Stimulated activated naive CD8-positive, alpha-beta T cell treated with anti-CD3 and anti-CD28 coated beads, Interleukin-15, amount 100 ng/mL, for 72 hours (primary cell): ENCODE measurements at places on chromosomes 1 and 21.

DNA sequence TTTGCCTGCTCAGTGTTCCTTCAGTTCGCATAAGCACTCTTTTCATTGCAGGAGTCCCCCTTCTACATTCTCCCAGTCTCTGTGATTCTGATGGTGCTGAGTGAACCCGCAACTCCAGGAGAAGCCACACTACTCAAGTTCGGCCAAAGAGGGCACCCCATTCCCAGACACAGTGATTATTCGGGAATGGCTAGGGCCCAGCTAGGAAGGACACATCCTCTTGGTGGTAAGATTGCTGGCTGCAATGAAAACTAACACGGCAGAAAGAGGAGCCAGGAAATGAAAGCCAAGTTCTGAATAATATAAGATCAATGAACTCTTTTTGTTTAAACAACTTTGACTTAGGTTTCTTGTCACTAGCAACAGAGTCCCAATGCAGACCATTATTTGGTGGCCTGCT lies 14.9 kb downstream of the CREG1 start:
- DNase-seq = no peak

- DNase-seq = no peak
These were observed 39.1 kb upstream of the CDC42BPA start for GRCh38 chr1:227357171-227357926.

GRCh38 chr1:205438213-205439158 lies 16.6 kb upstream of the LEMD1 start:
- no peak for DNase-seq

DNA sequence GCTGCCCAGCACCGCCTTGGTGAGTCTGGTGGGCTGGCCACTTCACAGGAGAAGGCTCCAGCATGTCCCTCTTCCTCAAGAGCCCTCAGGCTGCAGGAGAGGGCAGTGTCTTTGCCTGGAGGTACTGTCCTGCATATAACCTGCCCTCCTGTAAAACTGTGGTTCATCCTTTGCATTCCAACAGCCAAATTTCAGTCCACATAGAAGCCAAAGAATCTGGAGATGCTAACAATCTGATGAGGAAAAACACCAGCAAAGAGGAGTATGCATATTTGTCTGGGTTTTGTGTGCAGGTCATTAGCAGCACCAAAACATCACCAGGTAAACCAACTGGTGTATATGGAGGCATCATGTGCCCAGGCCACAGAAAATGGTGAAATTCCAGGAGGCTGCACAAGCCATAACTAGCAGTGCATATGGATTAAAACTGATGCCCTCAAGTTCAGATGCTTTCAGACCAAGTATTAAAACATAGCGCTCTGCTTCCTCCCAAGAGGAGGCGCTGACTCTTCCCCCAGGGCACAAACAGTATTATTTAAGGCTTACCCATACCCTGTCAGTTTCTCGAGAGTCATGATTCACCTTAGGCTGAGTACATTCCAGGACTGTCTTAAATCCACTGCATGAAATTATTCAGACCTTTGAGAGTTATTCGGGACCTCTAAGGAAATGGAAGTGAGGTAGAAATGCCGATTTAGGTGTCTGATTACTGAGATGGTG lies 150.5 kb upstream of the COA6 start:
- DNase-seq = no peak

DNA sequence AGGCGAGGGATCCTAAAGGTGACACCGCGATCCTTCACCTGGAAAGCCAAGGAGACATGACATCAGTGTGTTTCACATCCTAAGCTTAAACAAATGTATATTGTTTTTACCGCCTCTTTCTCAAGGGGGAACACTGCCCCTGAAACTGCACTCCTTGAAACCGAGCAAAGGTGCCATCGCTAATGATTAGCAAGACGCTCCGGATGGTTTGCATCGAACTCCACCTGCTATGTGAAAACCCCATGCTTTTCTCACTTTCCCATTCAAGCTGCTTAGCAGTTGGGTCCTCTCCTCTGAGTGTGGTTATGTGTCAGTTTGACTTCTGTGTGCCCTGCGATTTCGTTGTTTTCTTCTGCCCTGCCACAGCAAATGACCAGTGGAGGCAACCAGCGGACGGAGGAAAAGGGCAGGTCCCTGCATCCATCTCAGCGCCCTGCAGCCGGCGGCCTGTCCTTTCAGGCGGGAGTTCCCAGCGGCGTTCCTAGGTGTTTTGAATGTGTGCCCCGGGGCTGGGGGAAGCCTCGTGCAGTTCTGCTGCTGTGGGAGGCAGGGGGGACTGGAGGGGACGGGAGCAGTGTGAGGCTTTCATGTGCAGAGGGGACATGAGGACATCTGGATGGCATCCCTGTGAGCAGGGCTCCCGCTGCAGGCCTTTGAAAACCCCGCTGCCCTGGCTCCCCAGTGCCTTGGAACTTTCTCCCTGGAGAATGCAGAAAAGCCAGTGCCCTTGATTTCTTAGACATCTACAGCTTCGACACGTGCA lies 16.1 kb downstream of the ZBTB18 start:
- DNase-seq = no peak

DNA sequence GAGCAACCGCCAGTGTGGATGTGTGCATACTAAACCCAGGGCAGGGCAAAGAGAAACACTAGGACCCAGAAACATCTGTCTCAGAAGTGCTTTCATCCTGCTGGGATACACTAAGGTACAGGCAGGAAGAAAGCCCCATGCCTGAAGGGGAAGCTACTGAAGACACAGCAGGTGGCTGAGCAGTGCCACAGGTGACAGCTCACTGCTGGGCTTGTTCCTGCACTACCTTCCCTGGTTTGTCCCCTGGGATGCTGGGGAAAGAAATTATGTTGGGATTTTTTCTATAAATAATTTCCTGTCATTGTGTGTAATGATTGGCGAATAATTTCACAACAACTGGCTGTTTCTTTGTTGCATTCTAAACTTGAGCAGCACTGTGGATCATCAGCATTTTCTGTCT lies 245.3 kb upstream of the RAB4A start:
- no peak for DNase-seq

DNA sequence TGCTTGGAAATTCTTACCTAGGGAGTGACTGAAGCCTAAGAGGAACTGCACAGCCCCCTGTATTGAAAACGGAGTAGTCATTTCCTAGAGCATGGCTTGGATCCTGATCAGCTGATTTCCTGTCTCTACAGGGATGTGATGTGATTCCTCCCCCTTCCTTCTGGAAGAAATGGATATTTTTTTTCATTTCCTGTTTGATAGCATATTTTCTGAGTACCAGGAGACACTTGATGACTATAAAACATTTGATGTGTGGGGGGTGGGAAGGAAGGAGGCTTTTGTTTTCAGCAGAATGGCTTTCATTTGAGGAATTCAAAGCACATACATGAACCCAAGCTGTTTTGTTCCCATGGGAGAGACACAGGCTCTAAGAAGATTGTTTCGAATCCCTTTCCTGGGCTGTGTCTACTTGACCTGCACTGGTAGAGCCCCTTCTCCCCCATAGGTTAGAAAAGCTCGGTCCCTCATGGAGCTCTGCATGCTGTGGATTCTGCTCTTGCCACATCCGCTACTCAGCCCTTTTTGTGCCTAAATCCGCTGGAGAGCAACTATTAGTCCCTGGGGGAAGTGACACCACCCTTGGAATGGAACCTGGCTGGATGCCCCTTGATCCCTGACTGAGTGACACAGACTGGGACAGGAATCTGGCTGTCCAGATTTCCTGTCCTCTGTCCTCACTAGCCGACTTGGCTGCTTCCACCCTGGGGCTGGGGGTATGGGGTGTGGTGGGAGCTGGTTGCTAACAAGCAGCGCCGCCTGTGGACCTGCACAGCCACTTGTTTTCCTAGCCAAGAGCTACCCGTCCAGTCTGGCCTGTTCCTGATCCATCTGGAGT lies 71.8 kb upstream of the MACF1 start:
- no peak for DNase-seq

DNA sequence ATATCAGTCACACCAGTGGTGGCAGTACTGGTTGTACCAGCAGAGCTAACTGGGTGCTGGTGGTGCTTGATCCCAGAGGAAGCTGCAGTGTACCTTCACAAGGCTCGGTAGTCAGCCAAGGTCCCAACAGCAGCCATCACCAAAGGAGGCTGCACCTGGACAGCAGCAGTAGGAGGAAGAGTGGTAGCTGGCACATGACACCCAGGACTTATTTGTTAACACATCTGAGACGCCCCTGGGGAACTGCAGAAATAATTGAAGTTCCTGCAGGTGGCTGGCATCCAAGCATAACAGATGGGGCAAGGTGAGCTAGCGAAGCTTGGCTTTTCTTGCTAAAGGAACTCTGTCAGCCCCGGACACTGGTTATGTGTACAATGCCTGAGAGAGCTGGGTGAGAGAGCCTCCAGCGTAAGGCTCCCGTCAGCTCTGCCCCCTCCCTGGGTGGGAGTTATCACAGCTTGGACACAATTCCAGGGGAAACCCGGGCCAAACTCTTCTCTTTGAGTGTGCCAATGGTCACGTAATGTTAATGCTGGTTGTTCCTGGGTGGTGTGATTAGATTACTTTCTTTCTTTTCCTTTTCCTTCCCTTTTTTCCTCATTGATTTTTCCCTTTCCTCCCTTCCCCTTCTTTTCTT lies 29.1 kb upstream of the PARP1 start:
- no peak for DNase-seq

- no peak for DNase-seq
These were observed 238.6 kb downstream of the FOXD2 start for GRCh38 chr1:47676311-47677054.

DNA sequence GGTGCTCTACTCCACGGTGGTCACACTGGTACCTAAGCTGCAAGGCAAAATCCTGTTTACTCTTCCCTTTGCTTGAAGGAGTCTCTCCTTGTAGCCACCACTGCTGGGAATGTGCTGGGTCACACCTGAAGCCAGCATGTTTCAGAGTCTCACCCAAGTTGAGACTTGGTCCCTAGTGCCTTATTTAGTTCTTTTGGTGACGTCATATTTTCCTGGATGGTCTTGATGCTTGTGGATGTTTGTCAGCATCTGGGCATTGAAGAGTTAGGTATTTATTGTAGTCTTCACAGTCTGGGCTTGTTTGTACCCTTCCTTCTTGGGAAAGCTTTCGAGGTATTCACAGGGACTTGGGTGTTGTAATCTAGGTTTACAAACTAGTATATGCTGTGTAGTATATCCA lies 5.6 kb upstream of the MTARC2 start:
- DNase-seq = no peak

DNA sequence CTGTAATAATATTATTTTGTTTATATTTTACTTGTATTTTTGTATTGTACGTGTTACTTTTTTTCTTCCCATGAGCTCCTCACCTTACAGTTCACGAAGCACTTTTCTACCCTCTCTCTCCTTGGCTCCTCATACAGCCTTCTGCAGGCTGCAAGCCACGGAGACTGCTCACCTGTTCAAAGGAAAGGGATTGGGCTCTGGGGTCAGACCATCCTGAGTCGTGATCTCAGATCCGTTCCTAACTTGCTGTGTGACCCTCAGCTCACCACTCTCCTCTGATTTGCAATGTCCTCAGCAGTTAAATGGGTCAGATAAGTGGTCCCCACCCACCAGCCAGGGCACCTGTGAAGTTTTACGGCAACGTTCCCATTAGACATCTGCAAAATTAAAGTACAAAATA lies 54.1 kb downstream of the VWA5B1 start:
- no peak for DNase-seq

- DNase-seq = no peak
These were observed 157.2 kb downstream of the PTGER3 start for GRCh38 chr1:70890408-70890807.

DNA sequence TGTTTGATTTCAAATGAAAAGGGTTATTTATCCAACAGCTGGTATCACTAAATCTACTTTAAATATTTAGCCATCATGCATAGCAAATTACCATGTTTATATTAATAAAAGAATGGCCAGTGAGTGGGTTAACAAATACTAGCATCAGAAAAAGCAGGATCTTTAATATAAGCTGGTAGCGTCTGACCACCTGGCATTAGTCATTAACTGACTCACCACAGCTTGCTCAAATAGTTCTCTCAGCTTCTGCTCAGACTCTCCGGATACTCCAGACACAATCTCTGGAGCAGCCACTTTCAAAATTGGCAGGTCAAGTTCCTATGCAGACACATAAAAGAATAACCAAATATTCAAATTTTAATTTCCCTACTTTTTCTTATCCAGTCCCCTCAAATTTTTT lies 29.6 kb downstream of the NVL start:
- no peak for DNase-seq

- no peak for DNase-seq
These were observed 166.5 kb upstream of the COA6 start for GRCh38 chr1:234206651-234207284.

DNA sequence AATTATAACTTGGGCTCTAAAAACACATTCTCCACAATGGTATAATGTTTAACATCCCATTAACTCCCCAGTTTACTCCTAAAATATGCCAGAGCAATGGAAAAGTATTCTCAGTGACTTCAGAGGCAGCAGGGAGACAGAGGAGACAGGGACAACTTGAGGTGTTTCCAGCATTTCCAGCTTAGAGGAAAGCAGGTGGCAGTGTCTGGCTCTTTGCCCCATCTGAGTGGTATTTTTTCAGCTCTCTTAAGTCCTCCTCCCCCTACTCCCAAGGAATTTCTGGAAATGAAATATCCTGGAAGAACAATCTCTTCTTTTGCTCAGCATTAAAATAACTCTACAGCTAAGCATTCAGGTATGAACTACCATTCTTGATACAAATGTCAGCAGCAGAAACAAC lies 10.8 kb upstream of the ERMAP start:
- no peak for DNase-seq
